NCI-H774 (cell line): ENCODE measurements at places on chromosomes 4 and X.

DNA sequence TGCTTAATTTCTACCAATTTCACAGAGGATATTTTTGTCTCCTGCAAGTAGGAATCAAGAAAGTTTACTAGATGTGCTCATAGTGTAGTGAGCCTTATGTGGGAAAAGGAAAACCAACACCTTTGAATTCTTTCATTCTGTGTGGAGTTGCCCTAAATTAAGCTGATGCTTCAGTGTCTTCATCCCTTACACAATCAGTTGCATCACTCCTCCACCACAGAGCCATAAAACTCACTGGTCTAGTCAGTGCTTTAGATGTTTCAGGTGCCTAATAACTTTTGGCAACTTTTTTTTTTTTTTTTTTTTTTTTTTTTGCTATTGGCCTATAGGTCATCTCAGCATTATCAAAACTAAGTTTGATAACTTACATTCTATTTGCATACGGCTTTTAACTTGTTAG, 41.5 kb downstream of the HHIP start:
- DNase-seq: no peak

DNA sequence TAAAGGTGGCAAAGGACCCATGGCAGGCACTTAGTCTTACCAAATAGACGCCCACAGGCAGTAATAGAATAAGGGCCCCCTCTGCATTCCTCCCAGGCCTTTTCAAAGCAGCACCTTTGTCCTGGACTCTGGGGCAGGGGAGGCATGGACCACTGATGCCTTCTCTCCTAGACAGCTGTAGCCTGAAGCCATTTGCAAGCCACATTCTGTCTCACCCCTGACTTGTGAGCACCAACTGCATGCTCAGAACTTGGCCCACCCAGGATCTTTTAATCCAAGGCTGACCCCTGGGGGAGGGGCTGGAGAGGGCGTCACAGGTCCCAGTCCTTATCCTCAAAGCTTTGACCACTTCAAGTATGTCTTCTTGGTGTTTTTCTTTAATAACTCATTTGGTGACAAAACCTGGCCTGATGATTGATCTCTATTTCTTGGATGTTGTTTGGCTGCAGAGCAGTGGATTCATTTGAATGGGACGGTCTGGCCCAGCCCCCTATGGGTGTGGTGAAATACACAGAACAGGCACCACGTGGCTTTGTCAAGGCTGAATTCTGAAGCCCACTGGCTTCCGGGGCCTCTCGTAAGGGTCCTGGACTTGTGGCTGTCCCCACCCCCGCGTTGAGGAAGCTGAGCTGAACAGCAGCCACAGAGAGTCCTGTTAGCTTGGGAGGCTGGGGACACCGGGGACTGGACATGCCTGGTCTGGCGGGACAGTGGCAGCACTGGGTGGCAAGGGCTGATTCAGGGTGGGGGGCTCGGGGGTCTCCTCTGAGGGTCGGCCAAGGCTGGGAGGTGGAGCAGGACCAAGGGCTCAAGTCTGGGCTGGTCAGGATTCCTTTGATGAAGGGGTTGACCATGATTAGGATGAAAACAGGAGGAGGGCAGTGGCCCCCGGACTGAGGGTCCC, 36.6 kb downstream of the ADRA2C start:
- no peak for DNase-seq

- no peak for DNase-seq
These were observed 3.1 kb upstream of the BCORL1 start for GRCh38 chrX:129979207-129979920.

GRCh38 chr4:10115797-10116568, 616 bp downstream of the WDR1 start:
- peak; percentile 37 for DNase-seq

- no peak for DNase-seq
These were observed 41.9 kb upstream of the TADA2B start for GRCh38 chr4:7001271-7001670.

- no peak for DNase-seq
These were observed 179.6 kb downstream of the CENPC start for GRCh38 chr4:67365661-67366245.

- no peak for DNase-seq
These were observed 34.8 kb downstream of the UBE2K start for GRCh38 chr4:39732728-39733127.

DNA sequence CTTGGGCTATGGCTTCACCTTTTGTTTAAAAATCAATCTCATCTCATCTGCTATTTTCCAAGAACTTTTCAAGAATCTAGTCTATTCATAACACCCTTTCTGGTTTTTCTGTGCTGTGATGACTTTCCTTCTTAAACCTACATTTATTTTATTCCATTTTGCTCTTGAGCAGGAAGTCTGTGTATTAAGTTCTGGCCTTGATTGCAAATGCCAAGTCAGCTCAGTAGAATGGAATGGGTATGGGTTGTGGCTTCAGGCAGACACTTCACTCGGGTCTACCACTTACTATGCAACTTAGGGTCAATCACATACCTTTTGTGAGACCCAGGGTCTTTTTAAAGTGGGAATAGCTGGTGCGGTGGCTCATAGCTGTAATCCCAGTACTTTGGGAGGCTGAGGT, 522.3 kb downstream of the TRIML1 start:
- no peak for DNase-seq

GRCh38 chr4:135338181-135338580, 1136.6 kb upstream of the PABPC4L start:
- DNase-seq: no peak

DNA sequence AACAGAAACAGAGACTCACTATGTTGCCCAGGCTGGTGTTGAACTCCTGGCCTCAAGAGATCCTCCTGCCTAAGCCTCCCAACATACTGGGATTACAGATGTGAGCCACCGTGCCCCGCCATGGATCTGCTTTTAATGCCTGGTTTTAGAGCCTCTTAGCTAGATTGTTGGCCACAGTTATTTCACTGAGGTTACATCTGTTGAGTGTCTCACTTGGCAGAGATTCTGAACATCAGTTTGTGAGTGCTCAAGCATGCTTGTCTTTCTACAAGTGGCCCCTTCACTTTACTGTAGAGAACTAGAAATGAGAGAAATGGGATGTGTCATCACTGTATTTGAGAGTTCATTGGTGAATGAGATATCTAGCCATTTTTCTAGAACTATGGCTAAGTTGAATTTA, 218.5 kb downstream of the APBB2 start:
- DNase-seq: no peak

DNA sequence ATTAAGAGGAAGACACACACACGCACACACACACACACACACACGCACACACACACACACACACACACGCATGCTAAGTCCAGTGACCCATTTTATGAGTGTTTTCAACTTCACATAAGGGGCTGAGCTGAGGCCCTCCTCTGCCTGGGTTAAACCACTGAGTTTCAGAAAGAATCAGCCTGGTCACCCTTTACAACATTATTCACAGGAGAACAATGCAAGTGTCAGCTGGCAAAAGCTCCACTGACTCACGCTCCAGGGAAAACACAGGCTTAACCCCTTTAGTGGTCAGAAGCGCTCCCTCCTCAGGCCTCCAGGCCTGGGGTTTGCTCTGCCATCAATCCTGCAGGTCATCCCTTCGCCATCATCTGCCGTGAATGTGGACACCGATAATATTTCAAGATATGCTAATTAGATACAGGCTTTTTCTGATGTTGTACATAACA, 46.9 kb downstream of the ACOX3 start:
- DNase-seq: no peak

DNA sequence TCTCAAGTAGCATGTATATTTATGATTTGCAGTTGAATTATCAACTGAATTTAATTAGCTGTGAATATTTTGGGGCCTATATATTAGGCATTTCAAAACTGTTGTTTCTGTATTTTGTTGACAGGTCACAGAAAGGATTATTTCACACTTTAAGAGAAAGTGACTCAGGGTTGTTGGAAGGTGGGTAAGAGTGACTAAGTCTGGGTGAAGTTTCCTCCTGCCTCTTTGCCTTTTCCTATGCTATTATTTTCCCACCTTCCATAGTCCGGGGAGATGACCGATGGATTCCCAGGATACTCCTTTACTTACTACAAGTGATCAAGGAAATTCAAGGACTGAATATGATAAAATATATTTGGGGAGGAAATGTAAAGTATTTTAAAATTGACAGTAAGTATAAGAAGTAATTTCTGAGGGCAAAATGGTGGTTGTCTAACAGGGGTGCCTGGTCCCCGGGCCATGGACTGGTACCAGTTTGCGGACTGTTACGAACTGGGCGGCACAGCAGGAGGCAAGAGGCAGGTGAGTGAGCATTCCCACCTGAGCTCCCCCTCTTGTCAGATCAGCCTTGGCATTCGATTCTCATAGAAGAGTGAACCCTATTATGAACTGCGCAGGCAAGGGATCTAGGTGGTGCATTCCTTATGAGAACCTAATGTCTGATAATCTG, 175.5 kb upstream of the GPRIN3 start:
- DNase-seq: no peak

GRCh38 chrX:78199851-78200250, 60.4 kb upstream of the TAF9B start:
- no peak for DNase-seq

DNA sequence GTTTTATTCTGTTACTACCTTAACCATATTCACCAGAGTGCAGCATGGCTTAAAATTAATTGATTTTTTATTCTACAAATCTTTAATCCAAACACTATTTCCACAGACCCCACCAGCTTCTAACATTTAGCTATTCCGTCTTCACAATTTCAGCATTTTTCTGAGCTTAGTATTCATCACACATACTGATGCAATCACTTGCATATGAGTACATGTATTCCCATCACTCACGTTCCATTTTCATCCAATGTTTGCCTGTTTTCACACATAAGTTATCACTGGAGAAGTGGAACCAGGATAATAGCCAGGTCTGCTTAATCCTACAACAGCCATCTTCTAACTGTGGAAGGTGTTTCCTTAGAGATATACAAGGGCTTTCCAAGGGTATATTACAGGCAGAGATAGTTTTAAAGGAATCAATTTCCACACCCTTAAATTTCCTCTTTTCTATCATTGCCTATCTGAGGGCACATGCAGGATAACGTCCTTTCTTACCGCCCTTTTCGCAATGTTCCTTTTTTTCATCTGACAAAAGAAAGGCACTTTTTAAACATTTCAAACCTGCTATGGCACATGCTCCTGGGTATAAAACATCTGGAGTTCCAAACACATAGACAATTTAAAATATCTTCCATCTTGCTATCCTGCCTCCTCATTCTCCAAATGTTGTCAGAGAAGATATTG, 115.8 kb downstream of the CORIN start:
- DNase-seq: no peak

- DNase-seq: no peak
These were observed 20.4 kb upstream of the NPY2R start for GRCh38 chr4:155187989-155188388.

DNA sequence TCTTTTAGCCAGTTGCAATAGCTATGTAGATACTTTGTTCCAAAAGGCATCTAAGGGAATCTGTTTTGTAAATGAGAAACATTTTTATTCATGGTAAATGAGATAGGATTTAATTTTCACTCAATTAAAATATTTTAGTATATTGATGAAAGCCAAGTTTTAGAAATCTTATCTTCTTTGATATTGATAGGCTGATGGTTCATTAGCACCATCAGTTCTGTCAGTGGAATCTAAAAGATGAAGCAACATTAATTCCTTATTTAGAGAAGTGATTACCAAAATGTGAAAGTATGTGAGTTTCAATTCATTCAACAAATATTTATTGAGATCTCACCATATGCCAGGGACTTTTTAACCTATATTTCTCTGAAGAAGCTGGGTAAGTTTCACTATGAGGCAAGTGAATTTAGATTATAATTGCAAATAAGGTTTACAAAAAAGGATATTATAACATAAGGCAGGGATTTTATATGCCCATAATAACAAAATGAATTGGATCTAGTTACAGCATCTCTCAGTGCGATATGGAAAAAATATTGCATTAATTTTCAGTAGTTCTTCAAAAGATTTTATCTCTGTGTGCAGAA, 79.3 kb downstream of the GABRB1 start:
- DNase-seq: no peak

- no peak for DNase-seq
These were observed 21.0 kb downstream of the MAOA start for GRCh38 chrX:43676971-43677572.

- DNase-seq: no peak
These were observed 46.3 kb downstream of the SPANXD start for GRCh38 chrX:141652286-141652685.

DNA sequence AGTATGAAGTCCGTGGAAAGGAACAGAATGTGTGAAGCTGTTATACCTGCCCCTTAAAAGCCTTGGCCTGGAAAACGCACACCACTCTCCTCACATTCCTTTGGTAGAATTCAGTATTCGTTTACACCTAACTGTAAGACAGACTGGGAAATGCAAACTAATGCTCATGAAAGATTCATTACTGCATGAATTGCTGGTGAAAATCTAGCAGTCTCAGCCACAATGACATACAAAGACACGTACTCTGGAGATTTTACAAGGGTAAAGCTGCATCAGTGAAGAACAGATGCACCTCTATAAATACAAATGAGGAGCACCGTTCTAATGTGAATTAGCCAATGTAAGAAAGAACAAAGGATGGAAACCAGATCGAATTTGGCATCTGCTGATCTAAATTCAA, 2051.3 kb downstream of the PCDH7 start:
- no peak for DNase-seq

GRCh38 chr4:172688534-172688933, 480.1 kb upstream of the GALNT7 start:
- DNase-seq: no peak

DNA sequence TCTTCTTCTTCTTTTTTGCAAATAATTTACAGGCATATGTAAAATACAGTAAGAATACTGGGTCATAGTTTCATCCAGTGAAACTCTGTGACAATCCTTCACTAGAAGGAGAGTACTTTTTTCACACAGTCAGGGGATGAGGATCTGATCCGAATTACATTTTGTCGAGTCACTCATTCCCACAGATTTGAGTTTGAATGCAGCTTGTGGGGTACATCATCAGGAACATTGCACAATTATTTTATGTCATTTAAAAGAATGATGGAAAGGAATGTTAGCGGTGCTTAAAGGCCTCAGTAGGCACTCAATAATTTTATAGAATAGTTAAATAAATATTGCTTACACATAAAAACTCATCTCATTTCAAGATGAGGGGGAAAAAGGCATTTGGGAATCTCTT, 88.6 kb downstream of the CHRNA9 start:
- no peak for DNase-seq

DNA sequence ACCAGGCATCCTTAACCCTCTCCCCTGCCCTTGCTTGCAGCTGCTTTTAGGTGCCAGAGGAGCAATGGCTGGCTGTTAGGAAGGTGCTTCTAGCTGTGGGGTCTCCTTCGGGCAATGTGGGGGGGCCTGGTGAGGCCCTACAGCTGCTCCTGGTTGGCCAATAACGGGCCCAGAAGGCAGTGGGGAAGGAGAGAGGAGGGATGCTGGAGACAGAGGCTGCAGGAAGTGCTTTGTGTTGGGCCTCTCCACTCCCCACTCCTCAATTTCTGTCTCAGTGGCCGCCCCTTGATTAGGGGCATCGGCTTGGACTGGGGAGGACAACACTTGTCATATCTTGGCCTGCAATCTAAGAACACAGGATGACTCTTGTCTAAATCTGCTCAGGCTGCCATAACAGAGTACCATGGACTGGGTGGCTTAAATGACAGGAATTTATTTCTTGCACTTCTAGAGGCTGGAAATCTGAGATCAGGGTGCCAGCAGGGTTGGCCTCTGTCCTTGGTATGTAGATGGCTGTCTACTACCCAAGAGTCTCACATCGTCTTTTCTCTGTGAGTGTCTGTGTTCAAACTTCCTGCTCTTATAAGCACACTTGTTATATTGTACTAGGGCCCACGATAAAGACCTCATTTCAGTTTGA, 374.3 kb downstream of the MID1IP1 start:
- no peak for DNase-seq
